ENCODE measurements at places on chromosomes 2 and 18.

- no peak for DNase-seq
Measured at GRCh38 chr18:11147962-11148679, 1.2 kb downstream of the PIEZO2 start.

- no peak for DNase-seq
Measured at GRCh38 chr18:42131066-42131929, 176.3 kb downstream of the PIK3C3 start.

DNA sequence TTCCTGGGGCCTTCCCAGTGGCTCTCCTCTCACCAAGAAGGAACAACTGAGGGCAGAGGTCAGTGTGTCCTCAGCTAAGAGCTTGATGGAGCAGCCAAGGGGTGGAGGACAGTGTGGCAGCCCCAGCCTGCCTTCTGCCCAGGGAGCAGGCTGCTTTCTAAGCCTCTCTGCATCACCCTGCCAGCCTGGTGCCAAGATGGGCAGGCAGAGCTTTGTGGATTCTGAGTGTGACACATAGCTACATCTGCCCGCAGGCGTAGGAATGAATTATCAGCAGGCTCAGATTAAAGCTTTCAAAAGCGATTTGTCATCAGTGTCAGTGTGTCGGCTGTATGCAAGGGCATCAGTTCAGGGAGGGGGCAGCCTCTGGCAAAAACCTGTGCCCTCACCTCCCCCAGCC lies 8.7 kb downstream of the MAL start:
- no peak for DNase-seq

DNA sequence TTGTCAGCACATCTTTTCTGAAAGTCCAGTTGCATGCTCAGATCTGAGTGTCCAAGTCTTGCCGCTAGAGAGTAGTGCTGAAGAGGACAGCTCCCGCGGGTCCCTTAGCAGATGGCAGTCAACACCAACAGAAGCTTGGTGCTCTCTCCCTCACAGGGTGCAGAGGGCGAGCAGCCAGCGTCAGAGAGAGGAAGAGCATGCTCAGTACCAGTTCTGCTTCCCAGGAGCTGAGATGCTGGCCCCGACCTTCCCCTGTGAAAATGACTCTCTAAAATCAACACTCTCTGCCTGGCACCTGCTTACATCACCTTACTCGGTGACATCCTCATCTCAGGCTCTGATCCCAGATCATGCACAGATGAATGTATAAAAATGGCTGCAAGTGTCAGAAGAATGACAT lies 86.0 kb upstream of the TWIST2 start:
- DNase-seq, result no peak

GRCh38 chr2:100865816-100866460 lies 46.0 kb downstream of the NPAS2 start:
- DNase-seq, result no peak

GRCh38 chr2:238948765-238949641 lies 101.1 kb downstream of the TWIST2 start:
- DNase-seq, result no peak

DNA sequence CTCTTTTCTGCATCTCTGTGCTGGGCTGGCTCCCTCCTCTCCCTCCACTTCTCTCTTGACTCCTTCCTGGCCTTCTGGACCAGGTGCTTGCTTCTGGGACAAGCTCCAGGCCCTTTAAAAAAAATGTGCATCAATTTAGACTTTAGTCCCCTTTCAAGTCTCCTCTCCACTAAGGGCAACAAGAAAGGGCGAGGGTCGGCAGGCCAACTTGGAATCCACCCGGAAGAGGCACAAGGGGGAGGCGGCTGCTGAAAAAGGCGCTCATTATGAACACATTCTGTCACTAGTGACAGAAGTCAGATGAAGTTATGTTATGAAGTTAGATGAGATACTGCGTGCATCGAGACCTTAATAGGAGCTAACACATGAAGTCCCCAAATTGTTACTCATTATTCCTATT lies 13.6 kb upstream of the RHOB start:
- no peak for DNase-seq

DNA sequence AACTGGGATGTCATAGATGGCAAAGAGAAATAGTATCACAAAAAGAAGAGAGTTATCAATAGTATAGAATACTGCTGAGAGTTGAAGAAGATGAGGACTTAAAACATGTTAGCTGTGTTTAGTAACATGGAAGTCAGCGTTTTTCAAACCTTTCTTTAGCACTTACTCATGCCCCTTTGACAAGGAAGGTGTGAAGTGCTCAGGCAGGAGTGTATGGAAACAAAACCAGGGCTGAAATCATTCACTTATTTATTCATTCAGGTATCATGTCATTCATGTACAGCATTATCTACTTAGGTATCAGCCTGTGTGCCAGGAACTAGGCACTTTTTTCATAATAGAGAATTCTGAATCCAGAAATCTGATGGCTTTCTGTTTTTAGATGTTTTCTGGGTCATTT lies 27.2 kb downstream of the CD28 start:
- DNase-seq, result no peak

GRCh38 chr2:221156062-221156734 lies 415.9 kb downstream of the EPHA4 start:
- no peak for DNase-seq

DNA sequence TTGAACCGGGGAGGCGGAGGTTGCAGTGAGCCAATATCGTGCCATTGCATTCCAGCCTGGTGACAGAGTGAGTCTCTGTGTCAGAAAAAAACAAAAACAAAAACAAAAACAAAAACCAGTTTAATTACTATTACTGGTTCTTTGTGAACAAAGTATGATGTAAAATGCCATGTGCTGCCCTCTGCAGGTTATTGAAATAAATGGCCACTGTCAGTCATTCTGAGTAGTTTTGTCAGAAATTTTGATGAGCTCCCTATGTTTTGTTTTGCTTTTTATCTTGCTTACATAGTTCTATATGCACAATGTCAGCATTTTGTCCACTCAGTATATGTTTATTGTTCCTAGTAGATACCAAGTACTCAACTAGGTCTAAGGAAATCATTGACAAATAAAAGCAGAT lies 423.6 kb upstream of the CHST9 start:
- DNase-seq, result no peak
